ENCODE measurements at places on chromosomes 1 and 21. TPM values are rescaled to one million over a fixed set of nuclear protein-coding genes. Genes with fewer than 3 reads are reported as not detected.

Gene CFHR3
- 0.10 TPM for total RNA-seq

Gene DARS2
- 42.5 TPM for total RNA-seq

Gene CATSPERE
- not detected for total RNA-seq

Gene PTGFR
- total RNA-seq, result not detected

Gene PLA2G4A
- total RNA-seq, result 5.9 TPM

Gene CFHR1
- 0.24 TPM for total RNA-seq

Gene TENT5C
- total RNA-seq, result 0.07 TPM
